ENCODE measurements at places on chromosomes 11 and 22.

- DNase-seq = no peak
Observed at GRCh38 chr11:1091332-1092083, 16.8 kb downstream of the MUC2 start.

DNA sequence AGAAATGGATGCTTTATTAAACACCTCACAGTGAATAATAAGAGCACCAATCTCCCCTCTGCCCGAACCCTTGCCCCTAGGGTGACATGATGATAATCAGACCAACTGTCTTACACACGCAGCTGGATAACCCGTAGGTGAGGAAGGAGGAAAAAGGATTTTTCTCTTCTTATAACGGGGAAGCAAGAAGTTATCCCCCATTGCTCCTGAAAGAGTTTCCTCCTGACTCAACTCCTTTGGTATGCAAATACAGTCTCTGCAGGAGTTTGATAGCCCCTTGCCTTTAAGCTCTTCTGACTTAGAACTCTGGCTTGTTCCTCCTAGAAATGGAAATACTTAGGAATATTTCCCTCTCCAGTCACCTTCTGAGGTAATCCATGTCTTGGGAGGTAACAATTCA lies 455.8 kb downstream of the TMEM135 start:
- no peak for DNase-seq

- DNase-seq = no peak
Observed at GRCh38 chr11:102530558-102530957, at the start of gene MMP7. MMP7 (minus strand) TSS chr11:102530747; CDS start chr11:102530700, 47 bp downstream.

GRCh38 chr22:36641902-36642640 lies 61.5 kb downstream of the CACNG2 start:
- DNase-seq = no peak

- no peak for DNase-seq
Observed at GRCh38 chr11:73596547-73596946, 1.4 kb downstream of the FAM168A start.

- no peak for DNase-seq
Observed at GRCh38 chr11:128901653-128902514, 10.7 kb downstream of the KCNJ5 start.

DNA sequence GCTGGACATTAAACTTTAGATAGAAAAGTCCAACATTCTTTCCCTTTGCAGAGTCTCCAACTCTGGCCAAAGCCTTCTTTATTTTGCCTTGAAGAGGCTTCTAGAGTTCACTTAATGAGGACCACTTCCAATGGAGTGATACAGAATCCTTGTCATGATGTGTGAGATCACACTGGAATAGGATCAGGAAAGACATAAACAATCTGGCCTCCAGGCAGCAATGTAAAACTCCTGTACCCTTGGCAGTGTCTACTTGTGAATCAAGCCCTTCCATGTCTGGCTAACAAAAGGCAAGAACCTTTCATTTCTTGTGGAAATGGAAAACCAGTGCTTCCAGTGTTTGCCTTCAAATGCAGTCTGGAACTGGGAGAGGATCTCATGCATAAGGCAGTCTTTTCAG lies 56.5 kb upstream of the FIBIN start:
- no peak for DNase-seq

DNA sequence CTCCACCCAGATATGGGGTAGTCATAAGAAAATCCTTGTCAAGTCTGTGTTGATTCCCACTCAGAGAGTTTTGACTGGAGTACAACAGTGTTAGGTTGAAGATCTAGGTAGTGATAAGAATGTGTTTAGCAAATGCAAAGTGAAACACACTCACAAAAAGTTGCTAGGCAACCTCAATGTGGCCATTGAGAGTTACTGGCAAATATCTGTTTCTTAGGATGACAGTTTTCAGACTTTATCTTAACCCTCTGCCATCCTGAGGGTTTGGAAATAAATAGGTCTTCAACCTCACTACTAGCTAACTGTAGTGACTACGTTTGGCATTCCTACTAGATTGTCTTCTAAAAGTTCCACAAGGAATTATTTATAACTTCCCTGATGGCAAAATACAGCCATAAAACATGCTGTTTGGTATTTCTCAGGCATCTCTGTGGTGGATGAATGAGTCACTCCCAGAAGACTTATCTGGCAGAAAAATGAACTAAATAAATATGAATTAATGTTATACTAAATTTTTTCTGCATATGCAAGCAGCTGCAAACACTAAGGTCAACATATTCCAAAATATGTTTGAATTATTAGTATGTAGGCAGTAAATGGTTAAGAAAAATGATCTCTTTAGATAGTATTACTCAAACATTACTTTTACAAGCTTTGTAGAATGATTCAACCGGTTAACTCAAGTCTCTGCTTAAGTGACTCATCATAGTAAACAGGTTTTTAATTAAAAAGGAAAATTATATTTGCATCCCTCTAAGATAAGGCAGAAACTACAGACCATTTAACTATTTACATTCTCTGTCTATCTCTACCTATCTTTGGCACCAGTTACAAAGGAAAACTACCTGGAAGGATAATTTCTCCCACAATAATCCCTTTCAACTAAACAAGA lies 17.1 kb upstream of the SYTL2 start:
- DNase-seq = no peak

DNA sequence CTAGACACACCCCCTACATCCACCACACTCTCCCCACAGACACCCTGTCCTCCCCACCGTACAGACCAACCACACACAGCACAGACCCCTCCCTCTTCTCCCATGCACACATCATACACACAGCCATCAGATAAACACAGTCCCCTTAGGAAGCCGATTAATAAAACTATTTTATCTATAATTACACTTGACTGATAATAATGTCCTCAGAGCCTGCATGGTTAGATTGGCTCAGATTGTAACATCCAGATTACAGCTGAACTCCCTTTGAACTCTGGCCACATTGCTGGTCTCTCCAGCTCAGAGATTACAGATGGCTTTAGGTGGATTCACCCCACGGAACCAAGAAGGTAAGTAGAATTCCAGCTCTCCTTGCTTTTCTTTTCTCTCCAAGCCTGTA lies 9.5 kb upstream of the ELF5 start:
- no peak for DNase-seq

GRCh38 chr22:30182815-30183214 lies 63.7 kb downstream of the LIF start:
- DNase-seq = no peak

GRCh38 chr11:17642980-17643379 lies 76.4 kb upstream of the MYOD1 start:
- no peak for DNase-seq

DNA sequence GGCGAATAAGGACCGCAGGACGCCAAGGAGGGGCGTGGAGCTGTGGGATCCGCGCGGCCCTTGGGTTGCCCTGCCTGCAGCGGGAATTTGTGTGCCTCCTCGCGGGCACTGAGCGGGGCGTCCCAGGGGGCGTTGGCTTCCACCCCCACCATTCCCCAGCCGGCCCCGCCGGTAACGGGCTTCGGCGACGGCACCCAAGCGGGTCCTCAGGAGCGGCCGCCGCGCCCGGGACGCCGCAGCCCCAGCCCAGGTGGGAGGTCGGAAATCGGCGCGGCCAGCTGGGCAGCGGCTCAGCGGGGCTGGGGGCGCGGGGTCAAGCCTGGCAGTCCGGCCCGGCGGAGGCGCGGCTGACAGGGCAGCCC lies 320 bp downstream of the CLTCL1 start:
- peak; percentile 18 for DNase-seq

- DNase-seq = peak; percentile 92
Observed at GRCh38 chr22:35648066-35649025, at the start of gene APOL6. APOL6 (plus strand) TSS chr22:35648446; CDS start chr22:35656426, 7,980 bp downstream.

DNA sequence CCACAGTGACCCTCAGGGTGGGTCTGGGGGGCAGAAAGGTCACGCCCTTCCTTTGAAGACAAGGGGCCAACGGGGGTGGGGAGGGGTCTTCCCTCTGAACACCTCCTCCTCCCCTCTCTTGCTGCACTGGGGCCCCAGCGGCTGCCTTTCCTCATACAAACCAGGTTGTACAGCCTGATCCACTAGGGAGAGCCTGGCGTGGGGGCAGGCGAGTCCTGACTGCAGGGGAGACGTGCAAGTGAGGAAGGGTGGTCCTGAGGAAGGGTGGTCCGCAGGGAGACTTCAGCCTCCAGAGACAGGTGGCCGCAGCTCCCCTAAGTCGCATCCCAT lies 43.6 kb upstream of the LINC01488 start:
- DNase-seq = no peak

- DNase-seq = no peak
Observed at GRCh38 chr22:48783821-48784266, 1043.8 kb downstream of the BRD1 start.

DNA sequence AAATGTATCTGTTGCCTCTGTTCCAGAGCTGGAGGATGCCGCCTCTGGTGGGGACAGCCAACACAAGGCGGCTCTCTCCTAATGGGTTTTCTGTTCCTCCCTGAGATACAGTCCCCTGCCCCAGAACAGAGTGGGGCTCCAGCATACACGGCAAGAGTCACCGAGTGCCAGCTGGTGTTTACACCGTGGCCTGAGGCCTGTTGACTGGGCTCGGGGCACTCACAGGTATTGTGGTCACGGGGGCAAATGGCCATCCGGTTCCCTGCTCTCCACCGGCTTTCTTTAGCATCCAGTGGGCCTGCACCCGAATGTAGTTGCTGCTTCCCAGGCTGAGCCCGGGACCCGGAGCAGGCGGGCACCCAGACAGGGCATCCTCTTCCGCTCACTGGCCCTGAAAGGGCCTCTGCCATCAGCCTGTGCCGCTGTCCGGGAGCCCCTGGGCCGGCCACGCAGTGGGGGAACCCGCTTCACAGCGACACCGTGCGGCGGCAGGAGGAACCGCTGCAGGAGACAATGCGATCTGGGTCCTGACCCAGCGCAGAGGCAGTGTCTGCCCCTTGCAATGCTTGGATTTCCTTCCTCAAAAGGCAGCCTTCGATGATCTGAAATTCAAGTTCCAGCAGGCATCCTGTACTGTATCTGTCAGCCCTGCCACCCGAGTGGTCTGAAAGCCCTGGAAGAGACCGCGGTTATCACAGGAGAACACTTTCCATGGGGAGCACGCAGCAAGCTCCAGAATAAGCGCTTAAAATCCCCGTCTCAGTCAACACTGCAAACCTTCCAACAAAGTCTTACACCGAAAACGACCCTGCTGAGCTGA lies 859 bp upstream of the KRTAP5-5 start:
- peak; percentile 41 for DNase-seq

- no peak for DNase-seq
Observed at GRCh38 chr11:85299258-85299942, 327.7 kb downstream of the DLG2 start.

GRCh38 chr11:130212431-130212961 lies 52.9 kb downstream of the ST14 start:
- no peak for DNase-seq

DNA sequence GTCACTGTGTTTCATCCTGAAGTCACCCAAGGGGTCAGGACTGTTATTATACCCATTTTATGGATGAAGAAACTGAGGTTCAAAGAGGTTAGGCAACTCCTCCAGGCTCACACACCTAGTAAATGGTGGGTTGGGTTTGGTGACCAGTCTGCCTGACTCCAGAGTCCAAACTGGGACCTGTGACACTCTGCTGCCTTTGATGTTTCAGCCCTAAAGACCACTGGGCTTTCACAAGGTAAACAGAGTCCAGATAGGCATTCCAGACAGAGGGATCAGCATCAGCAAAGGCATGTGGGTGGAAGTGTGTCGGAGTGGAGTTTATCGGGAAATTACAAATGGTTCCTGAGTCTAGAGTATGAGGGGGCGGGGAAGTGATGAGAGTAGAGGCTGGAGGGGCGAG lies 38.5 kb downstream of the MICAL2 start:
- no peak for DNase-seq

- no peak for DNase-seq
Observed at GRCh38 chr11:76025068-76025467, 181.2 kb downstream of the WNT11 start.

DNA sequence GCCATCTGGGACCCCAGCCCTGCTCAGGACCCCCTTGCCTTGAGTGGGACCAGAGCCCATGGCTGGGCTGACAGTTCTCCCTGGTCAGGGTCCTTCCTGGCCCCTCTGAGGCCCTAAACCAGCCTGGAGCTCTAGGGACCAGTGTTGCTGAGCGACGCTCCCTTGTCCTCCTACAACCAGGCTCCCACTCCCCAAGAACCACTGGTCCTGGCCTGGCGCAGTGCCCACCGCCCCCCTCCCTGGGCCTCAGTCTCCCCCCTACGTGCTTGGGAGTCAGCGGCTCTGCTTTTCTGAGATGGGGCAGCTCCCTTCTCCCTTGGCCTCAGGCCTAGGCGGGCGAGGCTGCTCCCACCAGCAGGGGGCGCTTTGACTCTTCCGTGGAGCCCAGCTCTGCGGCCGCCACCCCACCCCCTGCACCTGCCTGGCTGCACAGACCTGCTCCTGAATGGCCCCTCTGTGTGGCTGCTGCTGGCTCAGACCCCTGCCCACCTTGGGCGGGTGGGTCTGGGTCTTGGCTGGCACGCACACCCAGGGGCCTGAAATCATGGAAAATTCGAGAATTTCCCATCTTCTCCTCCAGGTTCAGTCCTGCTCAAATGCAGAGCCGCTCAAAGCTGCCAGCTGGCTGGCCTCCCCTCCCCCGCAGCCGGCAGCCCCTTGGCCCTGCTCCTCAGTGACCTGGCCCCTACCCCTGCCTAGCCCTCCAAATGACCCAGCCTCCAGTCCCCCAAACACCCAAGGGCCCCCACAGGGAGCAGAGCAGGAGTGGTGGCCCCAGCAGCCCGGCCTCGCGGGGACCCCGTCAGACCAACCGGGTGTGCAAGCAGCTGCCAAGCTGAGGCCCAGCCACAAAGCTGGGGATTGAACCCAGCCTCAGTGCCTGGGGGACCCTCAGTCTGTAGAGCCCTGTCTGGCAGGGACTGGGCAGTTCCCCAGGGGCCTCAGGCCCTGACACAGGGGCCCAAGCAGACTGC lies 9.1 kb downstream of the PRR33 start:
- peak; percentile 62 for DNase-seq

- no peak for DNase-seq
Observed at GRCh38 chr11:41534391-41534790, 74.9 kb upstream of the LRRC4C start.

DNA sequence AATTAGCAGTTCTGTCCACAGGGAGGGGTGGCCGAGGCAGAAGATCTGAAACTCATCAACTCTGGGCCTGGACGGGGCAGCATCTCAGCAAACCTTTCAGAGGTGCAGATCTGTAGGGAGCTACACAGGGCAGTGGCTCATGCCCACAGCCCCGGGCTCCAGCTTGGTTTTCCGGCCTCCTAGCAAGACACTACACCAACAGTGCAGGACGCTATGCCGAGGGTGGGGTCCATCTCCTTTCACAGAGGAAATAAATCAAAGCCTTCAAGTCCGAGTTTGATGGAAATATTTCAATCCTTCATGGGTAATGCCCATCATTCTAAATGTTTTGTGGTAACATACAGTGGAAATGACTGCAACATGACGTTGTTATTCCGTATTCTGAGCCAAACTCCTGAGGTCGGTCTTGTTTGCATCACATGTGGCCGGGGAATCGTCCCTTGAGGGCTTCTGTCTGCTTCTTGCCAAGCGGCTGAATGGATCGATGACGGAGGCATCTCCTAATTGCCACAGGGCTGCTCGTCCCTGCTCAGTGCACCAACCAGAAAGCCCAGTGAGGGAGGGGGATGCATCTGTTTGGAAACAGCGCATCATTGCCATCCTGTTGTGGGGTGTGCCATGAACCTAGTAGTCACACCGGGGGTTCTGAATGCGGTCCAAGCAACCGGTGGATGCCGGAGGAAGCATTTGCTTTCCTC lies 30.0 kb downstream of the LINC01488 start:
- DNase-seq = no peak

GRCh38 chr22:44685384-44686056 lies 16.5 kb upstream of the PRR5 start:
- DNase-seq = peak; percentile 75

GRCh38 chr22:44461614-44462013 lies 36.4 kb downstream of the RTL6 start:
- no peak for DNase-seq

GRCh38 chr11:117334896-117335295 lies 7.2 kb downstream of the CEP164 start:
- no peak for DNase-seq
